ENCODE measurements at places on chromosomes 13 and 19.

DNA sequence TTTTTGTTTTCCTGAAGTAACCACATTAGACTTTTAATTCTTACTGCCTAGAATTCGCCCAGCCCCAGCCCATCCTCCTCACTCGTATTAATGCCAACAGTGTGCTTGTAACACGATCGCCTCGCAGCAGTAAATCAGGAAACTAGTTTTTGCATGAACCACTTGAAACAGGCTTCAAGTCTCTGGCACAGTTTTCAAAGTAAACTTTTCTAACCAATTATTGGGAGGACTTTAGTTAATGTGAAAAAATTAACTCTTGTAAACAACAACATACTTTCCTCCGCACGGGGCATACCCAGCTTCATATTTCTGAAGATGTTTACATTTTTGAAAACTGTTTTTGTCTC is 39.2 kb downstream of the TNFRSF19 start:
- DNase-seq = no peak

DNA sequence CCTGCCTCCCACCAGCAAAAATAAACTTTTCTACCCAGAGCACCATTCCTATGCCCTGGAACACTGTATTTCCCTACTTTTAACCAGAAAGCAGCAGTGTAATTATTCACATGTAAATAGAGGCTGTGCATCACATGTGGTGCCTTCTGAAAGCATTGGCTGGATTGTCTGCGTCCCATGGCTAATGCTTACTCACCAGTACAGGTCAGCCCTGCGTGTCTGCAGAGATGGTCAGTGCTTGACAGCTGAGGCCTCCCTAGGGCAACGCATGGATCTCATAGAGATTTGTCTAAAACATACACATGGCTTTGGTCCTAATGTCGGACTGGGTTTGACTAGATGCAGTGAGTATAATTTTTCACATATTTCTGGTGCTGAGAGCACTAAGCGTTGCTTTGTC is 64.2 kb downstream of the DPY19L3 start:
- no peak for DNase-seq

DNA sequence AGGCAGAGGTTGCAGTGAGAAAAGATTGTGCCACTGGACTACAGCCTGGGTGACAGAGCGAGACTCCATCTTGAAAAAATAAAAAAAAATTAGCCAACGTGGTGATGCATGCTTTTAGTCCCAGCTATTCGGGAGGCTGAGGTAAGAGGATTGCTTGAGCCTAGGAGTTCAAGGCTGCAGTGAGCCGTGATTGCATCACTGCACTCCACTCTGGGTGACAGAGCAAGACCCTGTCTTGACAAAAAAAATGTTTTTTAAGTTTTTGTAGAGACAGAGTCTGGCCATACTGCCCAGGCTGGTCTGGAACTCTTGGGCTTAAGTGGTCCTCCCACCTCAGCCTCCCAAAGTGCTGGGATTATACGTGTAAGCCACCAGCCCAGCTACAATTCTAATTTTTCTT is 22.4 kb upstream of the LSM14A start:
- no peak for DNase-seq

GRCh38 chr19:17629760-17630159 is 58.4 kb downstream of the UNC13A start:
- no peak for DNase-seq

- DNase-seq = no peak
Measured at GRCh38 chr13:25300861-25301346, 521 bp upstream of the NUP58 start.

GRCh38 chr13:45051315-45051714 is 62.0 kb downstream of the GPALPP1 start:
- no peak for DNase-seq

DNA sequence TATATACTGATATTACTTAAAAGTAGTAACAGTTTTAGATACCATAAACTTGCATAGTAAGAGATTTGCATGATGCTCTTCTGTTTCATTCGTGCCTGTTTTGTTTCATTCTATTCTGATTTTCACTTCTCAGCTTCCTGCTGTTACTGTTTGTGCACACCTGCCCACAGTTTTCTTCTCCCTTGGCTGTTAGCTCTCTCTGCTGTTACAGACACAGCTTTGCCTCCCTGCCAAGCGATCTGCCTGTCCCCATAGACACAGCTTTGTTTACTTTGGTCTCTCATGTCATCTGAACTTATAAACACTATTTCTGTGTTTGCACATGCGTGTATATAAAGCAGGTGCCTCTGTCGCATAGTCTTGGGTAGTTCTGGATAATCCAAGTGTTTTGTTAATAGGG is 21.4 kb upstream of the UPF3A start:
- no peak for DNase-seq

DNA sequence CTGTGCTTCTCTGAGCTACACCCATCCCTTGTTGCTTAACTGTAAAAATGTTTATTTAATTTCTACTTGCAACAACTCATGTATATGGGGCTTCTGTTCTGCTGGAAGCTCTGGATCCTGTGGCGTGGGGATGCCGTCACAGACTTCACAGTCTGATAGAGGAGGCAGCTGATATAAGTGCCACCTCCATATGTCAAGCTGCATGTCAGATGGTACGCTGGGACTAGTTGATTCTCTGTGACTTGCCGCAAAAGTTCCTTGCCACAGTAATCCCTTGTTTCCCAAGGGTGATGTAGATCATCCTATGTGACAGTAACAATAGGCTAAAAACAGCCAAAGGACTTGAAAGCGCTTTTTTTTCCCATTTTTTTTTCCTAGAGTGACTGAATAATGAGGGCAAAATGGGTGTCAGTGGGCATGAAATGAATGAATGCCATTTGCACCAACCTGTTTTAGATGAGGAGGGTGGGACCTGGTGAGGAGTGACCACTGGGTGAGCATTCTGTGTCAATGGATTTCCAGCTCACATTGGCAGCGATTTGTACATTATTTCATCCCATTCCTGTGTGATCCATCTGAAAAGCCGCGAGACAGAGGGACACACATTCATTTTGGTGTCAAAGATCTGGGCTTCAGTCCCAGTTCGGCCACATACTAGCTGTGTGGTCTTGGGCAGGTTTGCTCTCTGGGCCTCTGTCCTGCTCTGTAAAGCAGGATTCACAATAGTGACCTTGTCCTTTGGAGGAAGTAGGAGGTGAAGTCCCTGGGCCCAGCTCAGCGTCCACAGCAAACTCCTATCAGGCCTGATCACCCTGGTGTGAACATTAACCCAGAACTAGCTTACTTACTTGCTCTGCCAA is 88.9 kb upstream of the RNF113B start:
- no peak for DNase-seq

- no peak for DNase-seq
Measured at GRCh38 chr13:108508263-108508662, 121.1 kb upstream of the MYO16 start.

GRCh38 chr13:65085977-65086376 is 2144.2 kb downstream of the PCDH9 start:
- DNase-seq = no peak

DNA sequence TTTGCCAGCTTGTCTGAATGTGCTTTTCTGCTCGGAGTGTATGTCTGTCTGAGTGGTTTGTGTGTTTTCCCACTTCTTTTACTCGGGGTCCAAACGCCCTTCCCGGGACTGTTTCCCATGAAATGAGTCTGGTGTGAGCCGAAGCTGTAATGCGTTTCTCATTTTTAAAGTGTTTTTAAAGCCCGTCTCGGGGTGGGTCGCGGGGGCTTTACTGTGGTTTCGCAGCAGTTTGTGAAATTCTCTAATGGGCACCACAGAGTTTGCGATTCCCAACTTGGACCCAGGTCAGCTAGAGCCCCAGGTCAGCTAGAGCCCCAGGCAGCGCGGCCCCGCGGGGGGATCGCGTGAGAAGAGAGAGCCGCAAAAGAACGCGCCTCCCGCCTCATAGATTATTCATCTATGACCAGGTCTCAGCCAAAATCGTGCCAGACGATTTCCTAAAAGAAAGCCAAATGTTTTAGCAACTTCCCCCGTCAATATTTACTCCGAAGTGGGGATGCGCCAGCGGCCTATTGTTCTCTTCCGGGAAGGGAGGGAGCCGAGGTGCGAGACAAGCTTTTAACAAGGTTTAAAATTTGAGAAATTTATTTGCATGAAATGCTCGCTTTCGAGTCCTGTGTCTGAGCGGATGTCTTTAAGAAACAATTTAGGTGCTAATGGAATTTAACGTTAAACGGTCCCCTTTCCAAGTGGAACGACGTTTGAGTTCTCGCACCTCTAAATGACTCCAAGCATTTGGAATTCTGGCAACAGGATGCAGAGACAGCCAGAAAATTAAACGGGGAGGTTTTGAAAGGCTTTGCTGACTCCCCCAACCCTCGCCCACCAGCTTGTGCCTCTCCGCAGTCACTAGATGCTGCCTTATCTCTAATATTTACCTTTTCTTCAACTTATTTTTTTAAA is 2.2 kb downstream of the ZIC2 start:
- no peak for DNase-seq

- no peak for DNase-seq
Measured at GRCh38 chr19:51131780-51132680, 7.3 kb downstream of the SIGLEC9 start.

DNA sequence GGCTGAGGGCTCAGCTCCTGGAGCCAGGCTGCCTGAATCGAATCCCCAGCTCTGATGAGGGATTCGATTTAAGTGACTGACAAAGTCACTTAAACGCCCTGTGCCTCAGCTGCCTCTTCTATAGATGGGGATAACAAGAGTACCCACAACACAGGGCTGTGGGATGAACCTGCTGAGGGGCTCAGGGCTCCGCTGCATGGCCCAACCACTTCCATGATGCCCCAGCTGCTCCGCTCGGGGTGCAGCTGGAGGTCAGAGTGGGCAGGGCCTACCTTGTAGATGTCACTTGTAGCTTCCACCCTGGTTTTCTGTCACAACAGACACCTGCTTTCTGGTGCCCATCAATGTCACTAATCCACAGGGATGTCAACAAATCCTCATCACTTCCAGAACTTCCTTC is 39.2 kb downstream of the STK24 start:
- no peak for DNase-seq

DNA sequence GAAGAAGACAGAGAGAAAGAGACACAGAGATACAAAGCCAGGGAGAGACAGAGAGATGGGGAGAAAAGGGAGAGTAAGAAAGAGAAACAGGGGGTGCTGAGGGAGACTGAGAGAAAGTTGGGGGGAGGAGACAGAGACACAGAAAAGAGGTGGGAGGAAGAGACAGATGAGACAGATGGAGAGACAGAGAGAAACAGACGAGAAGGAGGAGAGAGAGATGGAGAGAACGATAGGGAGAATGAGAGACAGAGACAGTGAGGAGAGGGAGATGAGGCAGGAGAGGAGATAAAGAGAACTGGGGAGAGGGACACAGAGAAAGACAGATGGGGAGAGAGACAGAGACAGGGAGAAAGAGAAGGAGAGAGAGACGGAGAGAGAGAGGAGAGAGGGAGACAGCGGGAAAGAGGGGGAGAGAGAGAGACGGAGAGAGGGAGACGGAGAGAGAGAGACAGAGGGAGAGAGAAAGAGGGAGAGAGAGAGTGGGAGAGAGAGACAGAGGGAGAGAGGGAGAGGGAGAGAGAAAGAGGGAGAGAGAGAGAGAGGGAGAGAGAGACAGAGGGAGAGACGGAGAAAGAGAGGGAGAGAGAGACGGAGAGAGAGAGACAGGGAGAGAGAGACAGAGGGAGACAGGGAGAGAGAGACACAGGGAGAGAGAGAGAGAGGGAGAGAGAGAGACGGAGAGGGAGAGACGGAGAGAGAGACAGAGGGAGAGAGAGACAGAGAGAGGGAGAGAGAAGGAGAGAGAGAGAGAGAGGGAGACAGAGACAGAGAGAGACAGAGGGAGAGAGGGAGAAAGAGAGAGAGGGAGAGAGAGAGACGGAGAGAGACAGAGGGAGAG is 12.6 kb downstream of the JOSD2 start:
- DNase-seq = no peak

- DNase-seq = no peak
Measured at GRCh38 chr19:41324921-41325639, 15.1 kb downstream of the CCDC97 start.

- DNase-seq = no peak
Measured at GRCh38 chr13:102395174-102395573, 6.7 kb downstream of the FGF14 start.

GRCh38 chr19:55633861-55634260 is 6.9 kb upstream of the ZNF580 start:
- no peak for DNase-seq

GRCh38 chr13:73596382-73596781 is 537.6 kb downstream of the KLF5 start:
- no peak for DNase-seq

GRCh38 chr13:44437356-44438233 is 64.0 kb downstream of the SERP2 start:
- DNase-seq = no peak

GRCh38 chr19:48926909-48927308 is 6.6 kb upstream of the DHDH start:
- DNase-seq = peak; percentile 100

GRCh38 chr19:30029721-30030510 is 87.9 kb downstream of the URI1 start:
- peak; percentile 40 for DNase-seq

GRCh38 chr19:12834566-12834943 is at the start of gene RTBDN:
RTBDN (minus strand) TSS chr19:12834579; CDS start chr19:12829979, 4,600 bp downstream.
- no peak for DNase-seq

GRCh38 chr13:61563645-61564044 is 148.0 kb upstream of the PCDH20 start:
- DNase-seq = no peak

DNA sequence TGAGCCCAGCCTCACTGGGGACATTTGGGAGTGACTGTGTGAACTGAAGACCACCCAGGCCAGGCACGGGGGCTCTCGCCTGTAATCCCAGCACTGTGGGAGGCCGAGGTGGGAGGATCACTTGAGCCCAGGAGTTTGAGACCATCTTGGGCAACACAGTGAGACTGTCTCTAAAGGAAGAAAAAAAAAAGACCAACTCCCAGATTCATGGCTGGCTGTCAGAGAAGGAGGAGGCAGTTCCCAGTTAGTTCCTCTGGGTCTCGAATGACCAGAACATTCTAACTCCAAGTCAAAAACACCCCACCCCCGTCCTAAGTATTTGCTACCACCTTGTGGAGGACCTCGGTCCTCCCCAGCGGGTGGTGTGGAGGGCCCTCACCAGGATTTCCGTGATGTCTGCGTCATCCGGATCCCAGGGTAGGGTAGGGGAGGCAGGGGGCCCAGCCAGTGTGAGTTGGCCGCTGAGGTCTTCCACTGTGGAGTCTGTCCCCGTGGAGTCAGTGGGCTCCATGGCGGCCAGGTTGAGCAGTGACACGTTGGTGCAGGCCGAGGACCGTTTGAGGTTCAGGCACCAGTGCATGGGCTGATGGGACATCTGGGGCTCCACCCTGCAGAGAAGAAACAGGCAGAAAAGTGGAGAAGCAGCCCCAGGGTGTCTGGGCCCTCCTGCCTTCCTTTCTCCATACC is 1.3 kb downstream of the TSKS start:
- DNase-seq = no peak

GRCh38 chr13:53241891-53242348 is 213.3 kb downstream of the OLFM4 start:
- no peak for DNase-seq

GRCh38 chr19:48499316-48500090 is 12.1 kb downstream of the LMTK3 start:
- no peak for DNase-seq

- no peak for DNase-seq
Measured at GRCh38 chr13:19681517-19681916, 48.1 kb downstream of the MPHOSPH8 start.

Measured in epithelial cell of prostate (primary cell).